ENCODE measurements at places on chromosomes 12 and 14.
A peak's percentile ranks its signal among the peaks of the same experiment; 100 is the strongest.

GRCh38 chr12:4117386-4118016, 156.1 kb upstream of the CCND2 start:
- DNase-seq = no peak

DNA sequence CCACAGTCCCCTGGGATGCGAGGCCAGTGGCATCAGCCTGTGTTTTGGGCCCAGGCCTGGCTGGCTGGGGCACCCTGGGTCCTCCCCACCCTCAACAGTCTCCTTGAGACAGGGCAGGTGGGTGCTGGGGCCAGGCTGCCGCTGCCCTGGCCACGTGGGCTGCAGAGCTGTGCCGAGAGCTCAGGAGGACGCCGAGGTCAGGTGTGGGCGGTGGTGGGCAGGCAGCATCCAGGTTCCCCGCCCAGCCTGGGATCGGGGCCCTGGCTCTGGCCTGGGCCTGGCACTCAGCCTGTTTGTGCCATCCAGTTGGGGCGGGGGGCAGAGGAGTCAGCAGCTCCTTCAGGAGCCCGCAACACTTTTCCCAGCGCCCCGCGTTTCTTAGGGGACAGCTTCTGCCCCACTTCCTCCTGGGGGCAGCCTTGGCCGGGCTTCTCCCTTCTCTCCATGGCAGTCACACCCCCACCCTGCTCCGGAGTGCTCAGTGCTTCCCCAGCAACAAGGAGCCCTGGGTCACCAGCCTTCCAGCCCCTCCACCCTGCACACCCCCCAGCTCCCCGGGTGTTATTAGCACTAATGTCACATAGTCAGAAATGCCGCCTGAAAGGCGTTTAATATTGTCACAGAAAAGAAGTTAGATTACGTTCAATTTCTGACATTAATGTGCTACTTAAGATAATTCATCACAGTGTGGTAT, 30.8 kb downstream of the KIF26A start:
- DNase-seq = no peak

DNA sequence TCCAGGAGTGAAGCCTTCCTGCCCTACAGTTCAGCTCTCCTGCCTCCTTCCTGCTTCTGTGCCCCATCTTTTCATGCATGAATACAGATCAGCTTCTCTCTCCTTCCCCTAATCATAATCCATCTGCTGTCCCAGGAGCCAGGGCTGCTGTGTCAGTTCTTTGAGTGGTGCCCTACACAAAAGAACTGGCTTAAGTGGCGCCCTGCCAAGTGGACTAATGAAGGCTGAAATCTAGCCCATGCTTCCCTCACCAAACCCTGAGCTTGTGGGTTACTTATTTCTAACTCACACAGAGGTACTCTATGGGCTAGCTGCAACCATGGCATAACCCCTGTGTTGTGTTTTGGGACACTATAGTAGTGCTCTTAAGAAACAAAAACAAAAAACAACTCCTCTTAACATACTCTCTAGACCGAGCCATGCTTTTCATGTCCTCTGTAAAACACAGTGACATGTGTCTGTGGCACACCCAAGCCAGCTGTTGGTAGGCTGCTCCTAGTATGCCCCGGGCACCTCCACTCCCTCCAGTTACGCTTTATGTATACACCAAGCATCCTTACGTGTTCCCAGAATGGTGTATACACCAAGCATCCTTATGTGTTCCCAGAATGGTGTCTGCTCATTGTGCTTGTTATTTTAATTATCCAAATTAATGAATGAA, 19.3 kb upstream of the ETV6 start:
- no peak for DNase-seq

DNA sequence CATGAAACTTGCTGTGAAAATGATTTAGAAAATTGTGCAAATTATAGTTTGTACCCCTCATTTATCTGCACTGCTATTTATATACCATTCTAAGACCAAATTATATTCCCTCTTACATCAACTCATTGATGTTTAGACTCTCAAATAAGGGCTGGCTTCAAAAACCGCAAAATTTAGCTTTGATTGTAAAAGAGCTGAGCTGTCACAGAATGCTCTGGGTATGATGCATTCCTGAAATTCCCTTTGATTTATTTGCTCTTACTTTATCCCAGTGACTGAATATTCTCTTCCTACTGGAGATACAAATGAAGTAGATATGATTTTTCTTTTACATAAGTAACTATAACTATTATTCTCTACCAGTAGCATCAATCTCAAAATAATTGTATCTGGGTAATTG, 78.0 kb upstream of the TMTC2 start:
- no peak for DNase-seq

DNA sequence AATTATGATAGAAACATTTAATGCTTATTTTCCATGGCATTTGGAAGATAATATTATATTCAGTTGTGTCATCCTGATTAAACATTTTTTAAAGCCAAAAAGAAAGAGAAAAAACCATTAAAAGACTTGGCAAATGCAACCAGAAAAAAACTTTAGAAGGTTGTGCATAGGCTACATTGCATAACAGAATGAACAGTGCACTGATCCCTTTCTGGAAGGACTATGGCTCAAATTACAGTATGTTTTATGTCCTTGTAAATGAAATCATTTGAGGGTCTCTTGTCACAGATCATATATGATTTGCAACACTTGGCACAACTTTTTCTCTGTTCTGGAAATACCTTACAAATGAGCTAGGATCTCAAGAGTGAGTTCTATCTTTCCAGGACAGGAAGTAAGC, 275.2 kb upstream of the FLRT2 start:
- no peak for DNase-seq

- no peak for DNase-seq
Measured at GRCh38 chr14:56008150-56008549, 110.1 kb upstream of the PELI2 start.

- DNase-seq = no peak
Measured at GRCh38 chr12:99847936-99848335, 136.8 kb downstream of the ANKS1B start.

- DNase-seq = peak; percentile 89
Measured at GRCh38 chr12:121466794-121467637, 67.1 kb downstream of the RNF34 start.

DNA sequence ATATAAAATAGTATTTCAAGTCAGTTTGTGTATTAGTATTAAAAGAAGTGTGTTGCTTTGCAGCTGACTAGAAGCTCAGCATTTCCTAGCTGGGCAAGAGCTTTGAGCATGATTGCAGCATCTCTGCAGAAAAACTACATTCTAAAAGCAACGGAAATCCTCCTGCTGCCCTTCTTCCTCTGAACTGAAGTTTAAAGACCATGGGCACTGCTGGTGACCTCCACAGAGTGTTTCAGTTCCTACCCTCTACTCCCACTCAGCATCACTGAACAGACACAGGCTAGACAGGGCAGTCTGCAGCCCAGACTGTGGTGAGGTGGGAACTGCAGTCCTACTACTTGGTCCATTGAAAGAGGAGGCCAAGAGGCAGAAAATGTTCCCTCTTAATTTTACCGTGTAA, 59.0 kb downstream of the FAR2 start:
- no peak for DNase-seq

DNA sequence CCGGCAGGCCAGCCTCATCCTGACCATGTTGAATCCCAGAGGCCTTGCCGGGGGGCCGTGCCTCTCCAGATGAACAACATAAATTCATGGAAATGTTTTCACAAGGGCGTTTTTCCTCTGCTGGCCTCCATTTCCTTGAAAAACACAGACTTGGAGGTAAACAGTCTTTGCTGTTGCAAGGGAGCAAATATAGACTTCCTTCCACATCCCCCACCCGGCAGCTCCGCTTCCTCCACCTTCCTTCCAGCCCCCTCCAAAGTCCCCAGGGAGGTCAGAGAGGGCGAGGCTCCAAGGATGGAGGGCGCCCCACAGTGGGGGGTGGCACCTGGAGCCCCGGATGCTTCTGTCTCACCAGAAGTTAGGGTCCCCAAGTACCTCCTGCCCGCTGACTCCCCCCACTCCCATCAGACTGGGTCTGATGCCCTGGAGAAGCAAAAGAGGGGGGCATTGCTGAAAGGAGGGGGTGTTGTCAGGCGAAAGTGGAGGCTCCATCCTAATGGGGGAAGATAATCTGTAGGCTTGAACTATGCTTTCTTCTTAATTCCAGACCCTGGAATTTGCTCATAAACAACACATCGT, 31.1 kb downstream of the CALM1 start:
- no peak for DNase-seq

GRCh38 chr14:61188196-61188595, 92.9 kb downstream of the TMEM30B start:
- no peak for DNase-seq

GRCh38 chr14:21965042-21965441, 291.4 kb upstream of the OR4E1 start:
- DNase-seq = no peak

GRCh38 chr12:56231184-56231582, 1.3 kb downstream of the SLC39A5 start:
- no peak for DNase-seq

DNA sequence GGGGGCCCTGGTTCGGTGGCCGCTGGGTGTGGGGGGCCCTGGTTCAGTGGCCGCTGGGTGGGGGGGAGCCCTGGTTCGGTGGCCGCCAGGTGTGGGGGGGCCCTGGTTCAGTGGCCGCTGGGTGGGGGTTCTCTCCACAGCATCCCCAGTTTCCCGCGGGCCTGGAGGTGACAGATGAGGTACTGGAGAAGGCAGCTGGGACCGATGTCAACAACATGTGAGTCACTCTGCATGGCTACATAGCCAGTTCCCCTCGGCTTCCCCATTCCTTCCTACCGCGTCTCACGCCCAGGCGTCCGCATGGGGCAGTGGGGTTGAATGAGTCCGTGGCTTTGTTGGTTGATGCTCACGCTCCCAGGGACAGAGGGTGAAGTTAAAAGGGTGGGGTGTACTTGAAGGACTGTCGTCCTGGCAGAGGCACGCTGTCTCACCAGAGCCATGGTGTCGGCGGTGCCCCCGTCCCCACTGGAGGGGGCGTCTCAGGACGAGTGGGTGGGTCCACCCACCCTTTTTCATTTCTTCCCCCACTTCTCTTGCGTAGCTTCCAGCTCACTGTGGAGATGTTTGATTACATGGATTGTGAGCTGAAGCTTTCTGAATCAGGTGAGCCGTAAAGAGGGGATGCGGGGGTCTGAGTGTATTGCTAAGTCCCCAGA, 15.6 kb downstream of the HIP1R start:
- no peak for DNase-seq

DNA sequence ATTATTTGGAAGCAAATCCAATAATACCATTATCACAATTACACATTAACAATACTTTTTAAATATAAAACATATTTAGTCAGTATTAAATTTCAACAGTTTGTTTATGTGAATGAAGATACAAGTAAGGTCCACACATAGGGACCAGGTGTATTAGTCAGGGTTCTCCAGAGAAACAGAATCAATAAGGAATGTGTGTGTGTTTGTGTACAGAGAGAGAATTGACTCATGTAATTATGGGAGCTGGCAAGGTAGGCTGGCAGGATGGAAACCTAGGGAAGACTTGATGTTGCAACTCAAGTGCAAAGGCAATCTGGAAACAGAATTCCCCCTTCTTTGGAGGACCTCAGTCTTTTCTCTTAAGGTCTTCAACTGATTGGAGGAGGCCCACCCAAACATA, 123.2 kb upstream of the OTX2 start:
- DNase-seq = no peak

DNA sequence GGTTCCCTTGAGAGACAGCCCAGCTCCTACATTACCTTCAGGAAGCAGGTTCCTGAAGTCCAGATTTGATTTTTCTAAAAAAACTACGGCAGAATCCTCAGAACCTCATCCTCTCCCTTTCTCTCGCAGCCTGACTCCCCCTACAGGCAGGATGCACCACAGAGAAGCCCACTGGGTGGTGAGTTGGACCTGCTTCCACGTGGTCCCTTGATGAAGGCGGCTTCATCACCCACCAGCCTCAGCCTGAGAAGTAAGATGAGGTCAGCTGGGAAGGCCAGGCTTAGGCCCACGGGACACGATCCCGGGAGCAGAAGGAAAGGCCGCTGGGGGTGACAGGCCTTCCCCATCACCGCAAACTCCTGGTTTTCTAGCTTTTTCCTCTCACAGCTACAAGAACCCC, 83.0 kb downstream of the ACTN1 start:
- DNase-seq = no peak

DNA sequence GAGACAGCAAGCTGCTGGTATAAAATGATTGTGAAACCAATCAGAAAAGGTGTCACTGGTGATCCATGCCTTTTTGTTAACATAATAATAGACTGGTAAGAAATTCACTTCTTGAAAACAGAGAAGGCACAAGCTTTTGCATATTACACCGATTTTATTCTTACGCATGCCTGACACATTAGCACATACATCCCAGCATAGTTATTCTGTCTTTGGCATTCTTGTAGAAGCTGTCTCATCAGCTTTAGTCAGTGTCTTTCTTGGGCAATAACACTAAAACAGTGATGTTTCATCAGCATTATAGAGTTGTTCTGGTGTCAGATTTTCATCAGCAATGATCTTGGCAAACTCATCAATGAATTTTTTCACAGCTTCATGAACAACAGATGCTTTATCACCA, 283.4 kb upstream of the TMTC1 start:
- no peak for DNase-seq

- DNase-seq = no peak
Measured at GRCh38 chr14:96616161-96616721, 114.1 kb downstream of the PAPOLA start.

DNA sequence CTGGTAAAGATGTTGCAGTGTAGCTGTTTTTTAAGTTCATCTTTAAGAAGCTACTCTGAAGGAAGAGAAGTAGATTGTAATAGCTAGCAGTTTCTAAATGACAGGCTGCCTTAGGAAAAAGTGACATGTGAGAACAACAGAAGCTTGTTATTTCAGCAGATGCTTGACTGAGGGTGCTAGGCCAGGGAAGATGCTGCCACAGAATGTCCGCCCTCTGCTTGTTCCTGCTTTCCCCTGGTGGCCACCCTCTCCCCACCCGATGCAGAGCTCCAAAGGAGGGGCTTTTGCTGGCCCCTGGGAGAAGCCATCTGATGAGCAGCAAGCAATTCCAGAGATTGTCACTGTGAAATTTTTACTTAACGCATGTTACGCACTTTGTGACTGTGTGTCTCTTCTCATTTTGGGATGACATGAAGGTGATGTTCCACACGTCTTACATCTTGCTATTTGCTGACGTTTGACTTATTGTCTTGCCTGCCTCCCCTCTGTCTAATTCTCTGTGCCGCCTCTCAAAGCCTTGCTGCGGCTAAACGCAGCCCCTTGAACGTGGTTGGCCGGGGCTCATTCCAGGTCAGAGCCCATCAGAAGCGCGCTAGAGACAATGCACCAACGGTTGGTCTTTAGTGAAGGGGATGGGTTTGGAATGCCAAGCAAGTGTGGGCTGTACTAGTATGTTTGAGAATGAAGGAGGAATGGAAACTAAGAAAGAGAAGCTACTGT, 44.8 kb downstream of the WDR20 start:
- no peak for DNase-seq

GRCh38 chr14:34623506-34623905, 6.4 kb downstream of the SNX6 start:
- no peak for DNase-seq

GRCh38 chr14:75495399-75495798, 26.9 kb upstream of the BATF start:
- no peak for DNase-seq

DNA sequence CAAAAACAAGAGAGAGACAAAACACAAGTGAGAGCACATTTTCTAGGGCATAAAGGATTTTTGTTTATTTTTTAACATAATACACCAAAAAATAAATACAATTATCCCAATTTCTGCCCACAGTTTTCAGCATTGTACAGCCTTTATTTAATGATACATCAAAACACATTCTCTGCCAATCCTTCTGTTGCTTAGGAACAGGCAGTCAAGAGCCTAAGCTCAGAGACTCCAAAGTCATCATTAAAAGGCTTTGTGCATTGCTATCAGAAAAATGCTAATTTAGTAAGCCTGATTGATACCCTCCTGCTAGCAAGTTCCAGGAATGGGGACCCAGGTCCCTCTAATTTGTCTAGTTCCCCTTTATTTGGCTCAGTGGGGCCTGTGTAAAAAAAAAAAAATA, 536.5 kb downstream of the RPS29 start:
- DNase-seq = no peak

GRCh38 chr14:32087173-32087861, 10.2 kb downstream of the ARHGAP5 start:
- no peak for DNase-seq
